NCI-H187 (cell line): ENCODE measurements at places on chromosomes 6 and 20.

- DNase-seq = no peak
These were observed 53.9 kb downstream of the DHX35 start for GRCh38 chr20:39016041-39016440.

- no peak for DNase-seq
These were observed 83.2 kb downstream of the CEBPB start for GRCh38 chr20:50273601-50274491.

- DNase-seq = no peak
These were observed 400.9 kb upstream of the POU3F2 start for GRCh38 chr6:98433325-98434056.

GRCh38 chr20:21102603-21103311 lies 3.4 kb downstream of the LINC00237 start:
- no peak for DNase-seq

DNA sequence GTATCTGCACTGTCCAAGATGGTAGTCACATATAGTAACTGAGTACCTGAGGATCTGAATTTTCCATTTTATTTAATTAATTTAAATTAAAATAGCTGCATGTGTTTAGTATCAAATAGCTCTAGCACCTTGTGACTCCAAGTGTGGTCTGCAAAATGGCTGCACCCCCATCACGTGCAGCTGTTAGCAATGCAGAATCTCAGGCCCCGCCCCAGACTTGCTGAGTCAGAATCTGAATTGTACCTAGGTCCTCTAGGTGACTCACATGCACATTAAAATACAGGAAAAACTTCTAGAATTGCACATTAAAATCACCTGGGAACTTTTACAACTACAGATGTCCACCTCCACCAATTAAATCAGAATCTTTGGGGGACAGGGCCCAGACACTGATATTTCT lies 19.2 kb upstream of the FAM83C start:
- DNase-seq = no peak
